ENCODE measurements at places on chromosomes 12 and 14. TPM values are rescaled to one million over a fixed set of nuclear protein-coding genes. Genes with fewer than 3 reads are reported as not detected.

Gene CYP46A1
- total RNA-seq: 0.15 TPM

Gene SOX5
- total RNA-seq: 2.0 TPM

Gene ARHGEF40
- total RNA-seq: 86.1 TPM

Gene VASH1
- total RNA-seq: 2.7 TPM

Gene PRPH
- total RNA-seq: not detected

Gene SNX6
- total RNA-seq: 192 TPM

Gene ALDH1L2
- total RNA-seq: 5.7 TPM

Gene DHH
- total RNA-seq: not detected

Gene KRT8
- total RNA-seq: 111 TPM

Gene ITGA7
- total RNA-seq: 2.4 TPM

Gene LTBR
- 29.8 TPM for total RNA-seq

Gene GPR84
- total RNA-seq: not detected

Gene DCN
- total RNA-seq: not detected

Gene ADCY6
- total RNA-seq: 9.2 TPM

Gene FGD6
- total RNA-seq: 13.9 TPM

Gene CMTM5
- not detected for total RNA-seq

Gene BEGAIN
- 14.1 TPM for total RNA-seq

Gene EEF1AKMT3
- 2.6 TPM for total RNA-seq

Gene CLMN
- total RNA-seq: 3.5 TPM

Gene MANSC4
- not detected for total RNA-seq

Gene MMP19
- total RNA-seq: 8.4 TPM

Gene KRT85
- total RNA-seq: not detected

Gene KDM5A
- total RNA-seq: 36.3 TPM

Gene LRRK2
- 1.5 TPM for total RNA-seq

Gene KRT2
- total RNA-seq: 0.40 TPM

Gene CLEC4C
- total RNA-seq: not detected

Gene GNB3
- 0.71 TPM for total RNA-seq

Gene LGALS3
- 88.5 TPM for total RNA-seq

Gene SRRM4
- total RNA-seq: 0.03 TPM

Gene KCNH3
- total RNA-seq: not detected

Gene SERPINA5
- total RNA-seq: 0.33 TPM

Gene PLBD1
- 1.9 TPM for total RNA-seq

Gene GEMIN2
- total RNA-seq: 68.2 TPM

Gene SLC39A5
- total RNA-seq: not detected

Gene RASSF9
- total RNA-seq: 0.34 TPM

Gene TAS2R19
- total RNA-seq: 9.0 TPM

Gene MMP17
- 3.1 TPM for total RNA-seq

Gene DIO3
- total RNA-seq: not detected

Gene GPRC5A
- total RNA-seq: 10.5 TPM

Gene KRT80
- total RNA-seq: 5.5 TPM

Gene ATXN3
- total RNA-seq: 40.4 TPM

Gene SERPINA10
- not detected for total RNA-seq

Gene SLC25A47
- total RNA-seq: not detected

Gene ANO2
- total RNA-seq: 1.2 TPM

Gene SPATS2
- total RNA-seq: 32.3 TPM

Gene RTN1
- 2.4 TPM for total RNA-seq

Measured in Daoy (cell line).